Kidney (tissue), 22 donors: ENCODE measurements at places on chromosomes 7 and 10.

DNA sequence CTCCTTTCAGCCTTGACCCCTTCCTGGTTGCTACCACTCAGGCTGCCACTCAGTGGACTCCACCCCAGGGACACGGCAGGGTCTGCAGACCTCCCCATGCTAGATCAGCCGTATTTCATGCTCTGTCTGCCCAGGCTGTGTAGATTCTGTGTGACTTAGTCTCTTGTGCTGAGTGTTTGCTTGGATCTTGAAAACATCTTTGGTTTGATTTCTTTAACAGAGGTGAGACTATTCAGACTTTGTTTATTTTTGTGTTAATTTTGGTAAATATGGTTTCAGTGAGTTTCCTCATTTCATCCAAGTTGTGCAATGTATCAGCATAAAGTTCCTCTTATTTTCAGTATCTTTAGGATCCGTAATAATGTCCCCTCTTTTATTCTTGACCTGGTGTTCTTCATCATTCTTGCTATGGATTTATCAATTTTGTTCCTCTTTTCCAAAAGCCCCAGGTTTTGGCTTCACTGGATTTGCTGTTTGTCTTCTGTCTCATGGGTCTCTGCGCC lies 21.2 kb upstream of the PWWP2B start:
- no peaks in the 10 kb centered on the region for H3K36me3 ChIP-seq
- DNase-seq: no peak
- H3K4me1 ChIP-seq: no peaks in the 10 kb centered on the region
- H3K4me3 ChIP-seq: no peak overlapping the region
- no peaks in the 10 kb centered on the region for H3K27me3 ChIP-seq
- H3K27ac ChIP-seq: no peak overlapping the region

DNA sequence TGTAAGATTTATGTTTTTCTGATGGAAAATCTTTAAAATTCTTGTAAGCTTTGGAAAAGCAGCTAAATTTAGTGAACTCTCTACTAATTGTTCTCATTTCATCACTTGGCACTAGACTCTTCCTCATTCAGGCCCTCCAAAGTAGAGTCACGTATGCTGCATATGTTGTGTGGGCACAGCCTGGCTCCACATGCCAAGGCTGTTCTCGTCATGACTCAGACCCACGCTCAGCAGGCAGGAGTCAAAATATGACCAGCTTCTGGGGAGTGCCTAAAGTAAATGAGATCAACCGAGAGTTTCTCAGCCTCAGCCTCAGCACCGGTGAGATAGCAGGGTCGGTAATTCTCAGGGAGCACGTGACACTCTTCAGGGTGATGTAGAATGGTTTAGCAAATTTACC lies 1672.9 kb downstream of the REEP3 start:
- H3K36me3 ChIP-seq: no peaks in the 10 kb centered on the region
- H3K4me1 ChIP-seq: no peaks in the 10 kb centered on the region
- no peaks in the 10 kb centered on the region for H3K27me3 ChIP-seq

DNA sequence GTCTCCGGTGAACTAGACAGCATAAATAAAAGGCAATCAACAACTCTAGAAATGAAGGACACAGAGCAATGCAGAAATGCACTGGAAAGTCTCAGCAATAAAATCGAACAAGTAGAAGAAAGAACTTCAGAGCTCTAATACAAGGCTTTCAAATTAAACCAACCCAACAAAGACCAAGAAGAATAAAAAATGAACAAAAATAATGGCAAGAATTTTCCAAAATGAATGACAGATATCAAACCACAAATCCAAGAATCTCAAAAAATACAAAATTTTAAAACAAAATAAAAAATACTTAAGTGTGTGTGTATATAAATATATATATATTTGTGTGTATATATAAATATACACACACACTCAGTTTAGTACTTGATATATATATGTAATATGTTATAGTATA lies 110.8 kb downstream of the IQUB start:
- H3K4me3 ChIP-seq: no peak overlapping the region
- no peaks in the 10 kb centered on the region for H3K4me1 ChIP-seq
- H3K27me3 ChIP-seq: no peaks in the 10 kb centered on the region
- no peaks in the 10 kb centered on the region for H3K36me3 ChIP-seq
- no peak for DNase-seq

DNA sequence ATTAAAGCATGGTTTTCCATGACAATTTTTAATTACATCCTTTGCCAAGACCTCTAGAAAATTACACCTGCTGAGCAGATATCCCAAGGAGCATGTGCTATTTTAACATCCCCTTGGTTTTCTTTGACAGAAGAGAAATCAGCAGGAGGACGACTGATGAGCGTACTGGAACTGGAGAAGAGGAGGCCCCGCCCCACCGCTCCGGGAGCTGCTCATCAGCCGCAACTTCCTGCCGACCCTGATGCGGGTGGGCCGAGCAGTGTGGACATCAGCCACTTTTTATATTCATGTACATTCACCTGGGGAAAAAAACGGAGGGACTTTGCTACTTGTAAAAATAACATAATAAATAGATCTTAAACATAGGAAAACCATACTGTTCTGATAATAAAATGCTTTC lies 54.2 kb downstream of the CDC123 start:
- DNase-seq: no peak
- H3K27me3 ChIP-seq: no peaks in the 10 kb centered on the region
- H3K4me3 ChIP-seq: no peak overlapping the region
- no peaks in the 10 kb centered on the region for H3K4me1 ChIP-seq

DNA sequence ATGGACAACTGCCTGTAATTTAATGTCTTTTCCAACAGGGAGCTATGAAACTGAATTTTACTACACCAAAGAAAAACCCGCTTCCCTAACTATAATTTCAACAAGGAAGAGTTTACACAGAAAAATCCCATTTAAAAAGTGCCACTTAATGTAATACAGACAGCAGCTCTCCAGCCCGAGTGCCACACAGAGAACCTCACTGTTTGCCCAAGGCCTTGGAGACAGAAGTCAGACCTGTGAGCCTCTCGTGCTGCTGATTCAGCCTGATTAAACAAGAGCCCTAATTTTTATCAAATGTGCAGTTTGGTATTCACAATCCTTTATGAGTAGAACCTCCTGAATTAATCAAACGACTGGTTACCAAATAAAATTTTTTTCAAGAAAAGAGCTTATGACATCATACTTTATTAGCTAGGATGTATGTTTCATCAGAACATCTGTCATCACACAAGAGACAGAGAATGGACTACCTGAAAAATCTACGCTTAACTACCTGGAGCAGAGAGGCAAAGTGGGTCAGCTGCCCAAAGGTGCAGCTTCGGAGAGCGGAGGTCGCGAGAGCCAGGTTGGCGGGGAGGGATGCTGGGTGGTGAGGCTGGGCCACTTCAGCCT lies 543.6 kb downstream of the SDK1 start:
- no peak overlapping the region for H3K4me3 ChIP-seq
- H3K36me3 ChIP-seq: no peaks in the 10 kb centered on the region
- no peaks in the 10 kb centered on the region for H3K27me3 ChIP-seq

- no peaks in the 10 kb centered on the region for H3K36me3 ChIP-seq
- DNase-seq: no peak
- no peaks in the 10 kb centered on the region for H3K27me3 ChIP-seq
- no peak overlapping the region for H3K4me3 ChIP-seq
Observed at GRCh38 chr7:16046041-16046440, 359.6 kb upstream of the MEOX2 start.

DNA sequence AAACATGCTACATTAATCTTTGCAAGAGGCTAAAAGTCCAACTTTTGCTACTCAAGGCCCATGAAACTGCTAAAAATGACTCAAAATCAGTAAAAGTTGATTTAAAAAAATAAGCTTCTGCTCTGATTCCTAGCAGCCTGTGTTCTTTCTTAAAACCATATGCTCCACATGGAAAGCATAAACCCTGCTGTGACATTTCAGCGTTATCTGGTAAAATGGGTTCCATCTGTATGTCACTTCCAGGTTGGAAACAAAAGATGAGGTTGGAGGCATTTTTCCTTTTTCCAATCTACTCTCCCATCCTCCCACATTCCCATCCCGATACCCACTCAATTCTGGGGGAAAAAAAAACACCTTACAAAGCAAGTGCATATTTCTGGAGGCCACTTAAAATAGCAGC lies 439.5 kb downstream of the NEBL start:
- H3K27me3 ChIP-seq: no peaks in the 10 kb centered on the region
- no peak for DNase-seq
- H3K4me3 ChIP-seq: no peak overlapping the region
- no peak overlapping the region for H3K27ac ChIP-seq

- H3K4me1 ChIP-seq: no peaks in the 10 kb centered on the region
- DNase-seq: peak; percentile 59
- no peaks in the 10 kb centered on the region for H3K27me3 ChIP-seq
- no peak overlapping the region for H3K4me3 ChIP-seq
- no peaks in the 10 kb centered on the region for H3K36me3 ChIP-seq
- H3K27ac ChIP-seq: no peak overlapping the region
Observed at GRCh38 chr7:131945957-131946544, 389.6 kb upstream of the PODXL start.

GRCh38 chr10:75403144-75403938 lies 1.8 kb upstream of the ZNF503 start:
- peak; percentile 96 for DNase-seq
- no peaks in the 10 kb centered on the region for H3K4me1 ChIP-seq
- peaks cover 9% of the 10 kb centered on the region for H3K36me3 ChIP-seq
- H3K27me3 ChIP-seq: no peaks in the 10 kb centered on the region

GRCh38 chr7:16067711-16068110 lies 353.6 kb downstream of the CRPPA start:
- H3K36me3 ChIP-seq: no peaks in the 10 kb centered on the region
- no peak overlapping the region for H3K4me3 ChIP-seq
- no peak for DNase-seq
- no peak overlapping the region for H3K27ac ChIP-seq

DNA sequence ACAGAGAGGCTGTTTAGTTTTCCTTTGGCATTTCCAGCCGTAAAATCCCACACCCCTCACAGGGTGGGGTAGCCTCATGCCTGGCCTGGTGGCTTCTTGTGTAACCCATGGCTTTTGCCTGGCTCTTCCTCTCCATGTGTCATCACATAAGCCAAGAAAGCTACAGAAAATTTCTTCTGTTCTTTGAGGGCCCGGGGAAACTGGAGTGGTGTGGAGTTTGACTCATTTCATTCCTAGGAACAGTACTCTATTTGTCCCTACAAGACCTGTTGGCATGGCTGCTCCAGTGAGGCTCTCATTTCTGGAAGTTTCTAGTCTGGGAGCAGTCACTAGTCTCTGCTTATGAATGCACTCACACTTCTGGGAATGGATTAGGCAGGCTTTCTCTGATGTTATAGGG lies 523.9 kb downstream of the SUGCT start:
- no peaks in the 10 kb centered on the region for H3K4me1 ChIP-seq
- no peak overlapping the region for H3K27ac ChIP-seq
- DNase-seq: no peak
- H3K4me3 ChIP-seq: no peak overlapping the region
- H3K36me3 ChIP-seq: no peaks in the 10 kb centered on the region
- no peaks in the 10 kb centered on the region for H3K27me3 ChIP-seq

- H3K4me3 ChIP-seq: no peak overlapping the region
- H3K4me1 ChIP-seq: no peaks in the 10 kb centered on the region
- H3K27ac ChIP-seq: no peak overlapping the region
- no peak for DNase-seq
Observed at GRCh38 chr10:10758306-10758705, 259.4 kb upstream of the CELF2 start.

DNA sequence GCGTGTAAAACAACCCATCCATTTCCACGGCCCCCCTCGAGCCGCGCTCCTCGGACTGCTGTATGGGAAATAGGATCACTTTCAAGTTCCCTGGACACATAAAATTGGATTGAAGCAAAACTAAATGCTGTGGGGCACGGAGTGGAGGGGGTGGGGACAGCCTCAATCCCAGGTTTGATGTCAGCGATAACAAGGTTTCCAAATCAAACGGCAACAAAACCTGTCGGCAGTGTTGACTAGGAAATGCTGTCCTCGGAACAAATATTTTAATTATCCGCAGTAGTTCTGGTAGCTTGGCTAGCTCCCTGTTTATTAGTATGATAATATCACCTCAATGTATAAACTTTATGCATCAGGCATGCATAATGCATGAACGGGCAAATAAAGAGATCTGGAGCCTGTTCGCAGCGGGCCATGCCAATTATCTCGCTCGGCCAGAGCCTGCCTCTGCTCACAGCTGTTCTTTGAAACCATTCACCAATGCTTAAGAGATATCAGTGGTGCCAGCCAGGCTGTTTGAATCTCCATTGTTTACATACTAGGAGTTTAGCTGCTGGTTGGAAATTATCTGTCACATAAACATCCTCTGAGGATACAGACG lies 161.1 kb downstream of the PAXIP1 start:
- no peaks in the 10 kb centered on the region for H3K36me3 ChIP-seq
- no peak for DNase-seq
- H3K27ac ChIP-seq: no peak overlapping the region

DNA sequence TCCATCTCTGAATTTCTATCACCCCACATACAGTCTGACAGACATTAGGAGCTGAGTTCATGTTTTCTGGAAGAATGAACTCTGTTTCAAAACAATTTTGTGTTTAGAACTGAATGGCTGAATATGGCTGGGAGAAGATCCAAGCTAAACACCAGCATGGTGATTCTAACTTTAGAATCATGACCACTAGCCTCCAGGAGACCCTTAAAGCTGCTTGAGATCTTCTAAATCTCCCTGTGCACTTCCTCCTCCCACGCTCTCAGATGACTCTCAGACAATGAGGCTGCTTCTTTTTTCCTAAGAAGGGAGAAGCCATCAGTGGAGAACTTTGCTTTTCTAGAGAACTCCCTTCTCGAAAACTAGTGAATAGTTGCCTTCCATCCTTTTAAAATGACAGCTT lies 711.2 kb downstream of the GRID1 start:
- peak; percentile 41 for DNase-seq
- no peak overlapping the region for H3K4me3 ChIP-seq
- no peaks in the 10 kb centered on the region for H3K27me3 ChIP-seq
- no peaks in the 10 kb centered on the region for H3K36me3 ChIP-seq
- H3K4me1 ChIP-seq: no peaks in the 10 kb centered on the region
- H3K27ac ChIP-seq: no peak overlapping the region

GRCh38 chr10:77692782-77693181 lies 55.2 kb upstream of the KCNMA1 start:
- no peaks in the 10 kb centered on the region for H3K27me3 ChIP-seq
- no peak overlapping the region for H3K4me3 ChIP-seq
- H3K27ac ChIP-seq: no peak overlapping the region
- no peaks in the 10 kb centered on the region for H3K4me1 ChIP-seq

DNA sequence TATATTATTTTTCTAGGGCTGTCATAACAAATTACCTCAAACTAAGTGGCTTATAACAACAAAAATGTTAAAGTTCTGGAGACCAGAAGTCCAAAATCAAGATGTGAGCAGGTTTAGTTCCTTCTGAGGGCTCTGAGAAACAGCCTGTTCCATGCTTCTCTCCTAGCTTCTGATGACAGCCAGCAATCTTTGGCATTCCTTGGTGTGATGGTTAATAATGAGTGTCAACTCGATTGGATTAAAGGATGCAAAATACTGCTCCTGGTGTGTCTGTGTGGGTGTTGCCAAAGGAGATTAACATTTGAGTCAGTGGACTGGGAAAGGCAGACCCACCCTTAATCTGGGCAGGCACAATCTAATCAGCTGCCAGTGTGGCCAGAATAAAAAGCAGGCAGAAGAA lies 26.3 kb upstream of the TNKS2 start:
- no peak overlapping the region for H3K4me3 ChIP-seq
- no peak for DNase-seq
- H3K36me3 ChIP-seq: no peaks in the 10 kb centered on the region
